Smooth muscle cell of the umbilical artery (primary cell): ENCODE measurements at places on chromosomes 7 and 10. TPM values are rescaled to one million over a fixed set of nuclear protein-coding genes. Genes with fewer than 3 reads are reported as not detected.

ADCY1 gene
- 0.23 and 0.30 TPM in 2 replicates for total RNA-seq

SHH gene
- total RNA-seq = not detected in 2 replicates

LRRC27 gene
- total RNA-seq = 9.7 and 13.1 TPM in 2 replicates

SERPINE1 gene
- total RNA-seq = 2,093 and 7,246 TPM in 2 replicates

TAC1 gene
- not detected in 2 replicates for total RNA-seq

CYP3A7 gene
- total RNA-seq = 0.30 and 1.1 TPM in 2 replicates

CRPPA gene
- 1.7 and 2.7 TPM in 2 replicates for total RNA-seq

ANKRD7 gene
- 0.59 and 0.97 TPM in 2 replicates for total RNA-seq

PKD2L1 gene
- total RNA-seq = not detected in 2 replicates

GIMAP4 gene
- 0.23 and 0.59 TPM in 2 replicates for total RNA-seq

RADIL gene
- total RNA-seq = 0.30 and 1.2 TPM in 2 replicates

AKR1C4 gene
- not detected in 2 replicates for total RNA-seq

NFE2L3 gene
- total RNA-seq = 72.5 and 101 TPM in 2 replicates

TLL2 gene
- total RNA-seq = under 0.01 and 0.60 TPM in 2 replicates

FBXL13 gene
- total RNA-seq = 2.1 and 2.3 TPM in 2 replicates

HTRA1 gene
- total RNA-seq = 227 and 344 TPM in 2 replicates

FRAT1 gene
- 0.09 and 0.59 TPM in 2 replicates for total RNA-seq

AP1S1 gene
- total RNA-seq = 162 and 177 TPM in 2 replicates

DHX32 gene
- 42.0 and 58.2 TPM in 2 replicates for total RNA-seq

CFTR gene
- total RNA-seq = not detected in 2 replicates

WDR37 gene
- 16.3 and 28.7 TPM in 2 replicates for total RNA-seq

ZPBP gene
- not detected in 2 replicates for total RNA-seq

KLF14 gene
- total RNA-seq = under 0.01 TPM in 1 of 2 replicates, not detected in the other

AS3MT gene
- total RNA-seq = 3.9 and 5.3 TPM in 2 replicates

TMEM184A gene
- 0.23 TPM in 1 of 2 replicates, not detected in the other for total RNA-seq

SPDYE11 gene
- total RNA-seq = not detected in 2 replicates

EPO gene
- not detected in 2 replicates for total RNA-seq

COBL gene
- not detected in 2 replicates for total RNA-seq

ZCCHC24 gene
- total RNA-seq = 14.3 and 24.5 TPM in 2 replicates

FIGNL1 gene
- 11.0 and 21.8 TPM in 2 replicates for total RNA-seq

EPHB6 gene
- 2.6 and 3.6 TPM in 2 replicates for total RNA-seq

AZGP1 gene
- total RNA-seq = 0.32 TPM in 1 of 2 replicates, not detected in the other

CLDN4 gene
- total RNA-seq = 0.89 and 7.7 TPM in 2 replicates

ZP3 gene
- total RNA-seq = 0.89 and 1.8 TPM in 2 replicates

FGFR2 gene
- 1.8 and 9.2 TPM in 2 replicates for total RNA-seq

GNGT1 gene
- total RNA-seq = not detected in 2 replicates

MSMB gene
- total RNA-seq = not detected in 2 replicates

ADIRF gene
- total RNA-seq = 1.3 and 1.5 TPM in 2 replicates

STAG3 gene
- total RNA-seq = 0.88 and 1.2 TPM in 2 replicates

TUBAL3 gene
- total RNA-seq = not detected in 2 replicates

STN1 gene
- total RNA-seq = 36.8 and 37.9 TPM in 2 replicates

PAPSS2 gene
- total RNA-seq = 149 and 233 TPM in 2 replicates

PKD1L1 gene
- under 0.01 TPM in 2 replicates for total RNA-seq

ZNF804B gene
- not detected in 2 replicates for total RNA-seq

PITRM1 gene
- total RNA-seq = 51.7 and 109 TPM in 2 replicates
